SHP77 treated with DMSO at 0.1 percent for 48 hours (cell line): ENCODE measurements at places on chromosomes 7 and 10.

- DNase-seq: no peak
Observed at GRCh38 chr10:114412907-114413797, 8.8 kb upstream of the AFAP1L2 start.

- DNase-seq: no peak
Observed at GRCh38 chr7:5213286-5213645, 23.2 kb downstream of the WIPI2 start.

- no peak for DNase-seq
Observed at GRCh38 chr7:106381252-106381651, 96.5 kb upstream of the NAMPT start.

- DNase-seq: no peak
Observed at GRCh38 chr7:81743665-81744064, 26.2 kb downstream of the HGF start.

- DNase-seq: no peak
Observed at GRCh38 chr7:114021135-114021534, 102.3 kb upstream of the PPP1R3A start.

DNA sequence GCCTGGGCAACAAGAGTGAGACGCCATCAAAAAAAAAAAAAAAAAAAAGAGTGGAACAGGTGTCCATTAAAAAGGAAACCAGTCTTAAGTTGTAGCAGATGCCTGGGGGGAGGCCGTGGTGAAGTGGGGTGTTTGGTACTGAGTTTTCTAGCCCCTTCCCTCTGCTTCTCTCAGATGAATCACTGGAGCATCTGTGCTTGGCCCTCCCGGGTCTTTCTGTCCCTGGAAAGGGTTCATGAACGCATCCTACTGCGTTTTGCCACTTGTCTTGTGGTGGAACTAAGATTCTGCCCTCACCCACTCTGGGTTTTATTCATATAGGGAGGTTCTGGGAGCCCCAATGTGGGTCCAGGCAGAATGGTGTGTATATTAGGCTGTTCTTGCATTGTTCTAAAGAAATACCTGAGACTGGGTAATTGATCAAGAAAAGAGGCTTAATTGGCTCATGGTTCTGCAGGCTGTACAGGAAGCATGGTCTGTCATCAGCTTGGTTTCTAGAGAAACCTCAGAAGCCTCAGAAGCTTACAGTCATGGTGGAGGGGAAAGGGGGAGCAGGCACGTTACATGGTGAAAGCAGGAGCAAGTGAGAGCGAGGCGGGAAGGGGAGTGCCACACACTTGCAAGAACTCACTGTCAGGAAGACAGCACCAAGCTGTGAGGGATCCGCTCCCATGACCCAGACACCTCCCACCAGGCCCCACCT is 63.5 kb downstream of the CAMK1D start:
- no peak for DNase-seq

DNA sequence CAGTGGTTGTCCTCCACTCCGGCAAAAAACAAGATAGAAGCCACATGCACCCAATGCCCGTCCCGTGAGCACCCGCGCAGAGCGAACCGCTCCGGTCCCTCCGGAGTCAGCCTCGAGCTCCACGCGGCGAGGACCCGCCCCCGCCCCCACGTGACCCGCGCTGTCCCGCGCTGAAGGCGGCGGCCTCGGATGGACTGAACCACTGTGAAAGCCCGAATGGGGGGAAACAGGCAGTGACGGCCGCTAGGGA is 766 bp upstream of the EIF3B start:
- no peak for DNase-seq

GRCh38 chr7:96287132-96287531 is 34.8 kb downstream of the SLC25A13 start:
- DNase-seq: no peak

DNA sequence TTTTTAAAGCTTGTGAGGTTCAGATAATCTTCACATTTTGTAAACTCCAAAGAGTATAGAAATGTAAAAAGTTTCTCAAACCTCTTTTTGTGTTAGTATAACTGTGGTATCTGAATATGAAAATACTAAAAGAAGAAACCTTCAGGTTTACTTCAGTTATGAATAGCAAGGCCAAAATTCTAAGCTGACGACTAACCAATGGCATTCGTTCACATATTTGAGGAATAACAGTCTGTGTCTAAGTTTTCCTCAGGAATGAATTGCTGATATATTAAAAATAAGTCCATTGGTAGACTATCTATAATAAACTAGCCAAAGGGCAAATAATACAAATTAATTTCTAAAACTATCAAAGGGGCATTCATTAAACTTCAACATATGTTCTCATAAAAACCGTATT is 206.0 kb downstream of the CXCL12 start:
- no peak for DNase-seq

GRCh38 chr10:33215154-33215553 is 119.3 kb downstream of the NRP1 start:
- DNase-seq: no peak

DNA sequence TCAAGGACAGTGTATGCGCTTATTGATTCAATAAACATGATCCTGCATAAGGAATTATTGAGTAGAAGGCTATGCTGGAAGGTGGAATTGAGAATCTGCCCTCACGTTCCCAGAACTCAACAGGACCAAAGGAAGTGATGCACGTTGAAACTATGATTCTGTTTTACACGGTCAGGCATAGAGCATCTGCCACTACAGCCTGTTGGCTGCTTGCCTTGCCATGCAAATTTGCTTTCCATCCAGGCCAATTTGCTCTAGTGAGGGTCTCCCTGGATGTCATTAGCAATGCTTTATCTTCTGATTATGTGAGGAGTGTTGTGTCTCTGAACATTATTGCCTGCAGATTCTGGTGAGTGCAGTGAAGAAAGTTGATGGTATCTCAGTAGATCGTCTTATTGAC is 132.9 kb downstream of the ADRA2A start:
- DNase-seq: no peak

DNA sequence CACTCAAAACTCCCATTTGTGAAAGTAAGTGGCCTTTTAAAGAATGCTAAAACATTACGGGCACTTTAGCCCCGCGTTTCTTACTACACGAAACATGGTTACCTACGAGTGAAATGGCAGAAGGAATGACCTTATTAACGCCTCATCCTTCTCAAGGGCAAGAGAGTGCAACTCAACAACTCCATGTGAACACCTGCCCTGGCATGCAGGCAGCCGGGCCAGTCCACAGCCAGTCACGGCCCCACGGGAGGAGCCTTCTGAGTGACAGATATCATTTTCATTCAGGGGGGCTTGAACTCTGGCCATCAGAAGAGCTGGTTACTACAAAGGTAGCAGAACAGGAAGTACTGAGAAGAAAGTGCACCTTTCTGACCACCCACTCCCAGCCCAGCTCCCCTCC is 236.1 kb downstream of the PTPRN2 start:
- DNase-seq: no peak

DNA sequence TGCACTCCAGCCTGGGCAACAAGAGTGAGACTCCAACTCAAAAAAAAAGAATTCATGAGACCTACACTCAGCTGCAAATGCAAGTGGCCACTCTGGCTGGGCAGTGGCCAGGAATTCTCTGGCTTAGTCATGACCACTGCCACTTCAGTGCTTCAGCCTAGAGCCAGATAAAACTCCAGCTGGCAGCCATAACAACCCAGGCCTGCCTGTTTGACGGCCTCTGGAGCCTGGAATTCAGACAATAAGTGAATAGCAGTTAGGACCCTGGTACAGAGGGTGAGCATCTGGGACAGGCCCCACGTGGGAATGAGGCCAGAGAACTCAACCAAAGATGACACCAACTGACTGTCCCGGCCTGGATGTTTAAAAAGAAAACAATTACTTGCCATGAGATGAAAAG is 18.9 kb downstream of the RCC1L start:
- DNase-seq: no peak

DNA sequence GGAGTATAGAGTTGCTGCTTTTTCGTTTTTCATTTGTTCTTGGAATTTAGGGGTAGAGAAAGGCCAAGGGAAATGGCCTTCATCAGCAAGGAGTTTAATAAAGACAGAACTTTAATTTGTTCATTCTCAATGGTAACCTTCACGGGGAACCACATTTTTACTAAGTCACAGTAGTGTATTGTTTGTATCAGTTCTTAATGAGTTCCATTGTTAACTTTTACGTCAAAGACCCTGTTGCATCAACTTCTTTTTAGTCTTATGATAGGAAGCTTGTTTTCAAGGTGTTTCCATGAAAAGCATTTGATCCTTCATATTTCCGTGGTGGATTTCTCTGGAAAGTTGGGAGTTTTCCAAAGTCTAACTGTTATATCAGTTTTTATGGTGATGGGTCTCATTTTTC is 169.9 kb downstream of the CREB5 start:
- DNase-seq: no peak

- DNase-seq: no peak
Observed at GRCh38 chr7:91323626-91324158, 59.5 kb downstream of the FZD1 start.

- no peak for DNase-seq
Observed at GRCh38 chr7:101134399-101134980, 7.6 kb downstream of the SERPINE1 start.

DNA sequence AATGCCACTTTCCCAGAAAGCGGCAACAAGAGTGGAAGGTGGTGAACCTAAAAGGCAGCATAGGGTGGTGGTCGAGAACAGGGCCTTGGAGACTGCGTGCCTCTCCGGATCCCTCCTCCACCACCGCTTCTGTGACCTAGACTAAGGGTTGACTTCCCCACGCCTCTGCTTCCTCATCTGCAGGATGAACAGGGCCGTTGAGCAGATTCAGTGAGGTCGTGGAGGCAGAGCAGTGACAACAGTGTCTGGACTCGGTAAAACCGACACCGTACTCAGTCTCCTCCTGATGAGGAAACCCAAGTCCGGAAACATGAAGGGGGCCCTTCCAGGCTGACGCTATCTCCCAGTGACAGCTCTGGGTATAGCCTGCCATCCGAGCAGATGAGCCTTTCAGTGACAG is 162.6 kb downstream of the CELF2 start:
- no peak for DNase-seq

- no peak for DNase-seq
Observed at GRCh38 chr7:119374436-119374835, 898.5 kb upstream of the KCND2 start.

GRCh38 chr7:2110610-2111396 is 121.9 kb downstream of the MAD1L1 start:
- DNase-seq: no peak

DNA sequence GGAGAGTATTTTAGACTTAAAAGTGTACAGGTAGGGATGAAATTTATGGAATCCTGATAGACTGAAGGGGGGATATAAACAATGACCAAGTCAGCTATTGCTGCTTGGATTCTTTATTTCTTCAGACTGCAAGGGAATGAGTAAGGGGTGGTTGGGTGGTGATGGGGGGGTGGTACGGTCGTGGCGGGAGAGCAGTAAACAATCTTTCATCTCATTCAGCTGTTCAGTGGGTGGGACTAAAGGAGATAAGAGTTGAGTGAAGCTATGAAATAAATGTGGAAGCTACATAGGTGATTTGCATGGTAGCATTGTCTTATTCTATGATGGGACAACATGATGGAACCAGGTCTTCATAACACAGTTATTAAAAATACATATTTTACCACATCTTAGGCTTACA is 1.8 kb downstream of the SEPTIN7 start:
- no peak for DNase-seq

DNA sequence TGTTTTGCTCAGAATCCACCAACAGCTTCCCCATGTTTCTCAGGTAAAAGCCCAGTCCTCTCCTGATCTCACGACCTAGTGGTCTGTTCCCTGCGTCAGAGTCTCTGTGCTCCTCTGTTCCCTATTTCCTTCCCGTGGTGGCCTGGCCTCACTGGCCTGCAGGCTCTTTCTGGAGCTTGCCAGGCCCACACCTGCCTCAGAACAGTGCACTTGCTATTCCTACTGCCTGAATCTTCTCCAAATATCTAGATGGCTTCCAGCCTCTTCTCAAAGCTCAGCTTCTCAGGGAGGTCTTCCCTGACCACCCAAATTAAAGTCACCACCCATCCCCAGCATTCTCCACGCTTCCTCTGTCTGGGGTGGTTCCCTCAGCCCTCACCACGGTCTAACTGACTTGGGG is 165.3 kb downstream of the USP6NL start:
- DNase-seq: no peak

- DNase-seq: no peak
Observed at GRCh38 chr10:31413325-31413724, 94.3 kb downstream of the ZEB1 start.

DNA sequence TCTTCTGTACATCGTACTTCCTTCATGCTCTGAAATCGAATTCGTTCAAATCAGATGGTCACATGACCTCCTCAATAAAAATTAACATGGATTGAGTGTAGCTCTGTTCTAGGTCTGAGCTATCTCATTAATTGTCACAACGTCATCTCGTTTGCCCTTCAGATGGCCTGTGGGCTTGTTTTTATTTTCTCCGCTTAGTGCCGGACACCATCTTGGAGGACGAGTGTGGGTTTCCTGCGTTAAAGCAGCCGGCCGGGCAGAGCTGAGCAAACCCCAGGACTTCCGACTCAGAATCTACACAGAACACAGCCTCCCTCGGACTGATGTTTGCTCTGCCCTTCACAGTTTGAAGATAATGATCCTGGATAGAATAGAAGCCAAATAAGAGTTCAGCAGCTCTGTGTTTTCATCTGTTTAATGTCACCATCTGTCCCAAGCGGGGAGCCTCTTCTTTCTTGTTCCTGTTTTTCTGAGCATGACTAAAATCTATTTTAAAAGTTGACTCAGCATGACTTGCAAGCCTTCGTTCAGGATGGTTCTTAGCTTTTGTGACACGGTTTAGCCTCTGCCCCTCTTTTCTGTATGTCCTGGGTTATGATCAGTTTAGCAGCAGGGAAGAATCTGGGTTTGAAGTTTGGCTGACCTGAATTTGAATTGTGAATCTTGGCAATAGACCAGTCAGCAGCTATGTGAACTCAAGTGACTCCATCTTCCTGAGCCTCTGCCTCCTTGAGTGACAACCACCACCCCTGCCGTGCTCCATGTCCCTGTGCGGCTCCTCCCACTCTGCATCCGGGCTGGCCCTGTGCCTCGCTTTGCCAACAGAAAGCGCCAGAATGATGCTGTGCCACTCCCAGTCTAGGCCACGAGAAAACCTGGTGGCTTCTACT is 30.6 kb upstream of the GALNTL5 start:
- no peak for DNase-seq

DNA sequence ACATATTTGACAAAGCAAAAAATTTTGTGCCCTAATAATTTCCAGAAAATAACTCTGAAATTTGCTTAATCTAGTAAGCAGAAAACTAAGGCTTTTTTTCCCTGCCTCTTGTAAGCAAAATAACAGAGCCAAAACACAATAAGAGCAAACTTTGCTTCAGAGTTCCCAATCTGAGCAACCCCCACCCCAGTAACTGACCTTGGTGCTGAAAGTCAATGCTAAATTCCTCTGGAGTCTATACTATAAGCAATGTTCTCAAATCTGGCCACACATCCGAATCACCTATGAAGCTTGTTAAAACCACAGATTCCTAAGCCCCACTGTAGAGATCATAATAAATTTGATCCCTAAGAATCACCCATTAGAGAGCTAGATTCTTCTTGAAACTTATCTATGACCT is 150.5 kb downstream of the ELAPOR2 start:
- DNase-seq: no peak

- DNase-seq: no peak
Observed at GRCh38 chr7:20438248-20438647, 107.5 kb downstream of the ITGB8 start.
